ENCODE measurements at places on chromosomes 6 and 20.

DNA sequence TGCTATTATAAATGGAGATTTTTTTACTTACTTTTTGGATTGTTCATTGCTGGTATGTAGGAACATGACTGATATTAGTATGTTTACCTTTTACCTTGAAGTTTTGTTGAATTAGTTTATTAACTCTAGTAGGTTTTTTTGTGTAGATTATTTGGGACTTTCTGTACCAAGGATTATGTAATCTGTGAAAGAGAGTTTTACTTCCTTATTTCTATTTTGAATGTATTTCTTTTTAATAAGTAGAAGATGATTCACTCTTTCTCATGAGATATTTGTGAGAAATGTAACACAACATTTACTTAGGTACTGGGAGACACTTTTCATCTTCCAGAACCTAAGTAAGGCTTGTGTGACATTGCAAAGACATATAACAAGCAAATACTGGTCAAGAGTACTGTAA, 473.9 kb upstream of the HS3ST5 start:
- DNase-seq = no peak

- DNase-seq = no peak
Observed at GRCh38 chr6:38113825-38114576, 294.5 kb downstream of the ZFAND3 start.

GRCh38 chr6:15081447-15081846, 164.4 kb upstream of the JARID2 start:
- DNase-seq = no peak

DNA sequence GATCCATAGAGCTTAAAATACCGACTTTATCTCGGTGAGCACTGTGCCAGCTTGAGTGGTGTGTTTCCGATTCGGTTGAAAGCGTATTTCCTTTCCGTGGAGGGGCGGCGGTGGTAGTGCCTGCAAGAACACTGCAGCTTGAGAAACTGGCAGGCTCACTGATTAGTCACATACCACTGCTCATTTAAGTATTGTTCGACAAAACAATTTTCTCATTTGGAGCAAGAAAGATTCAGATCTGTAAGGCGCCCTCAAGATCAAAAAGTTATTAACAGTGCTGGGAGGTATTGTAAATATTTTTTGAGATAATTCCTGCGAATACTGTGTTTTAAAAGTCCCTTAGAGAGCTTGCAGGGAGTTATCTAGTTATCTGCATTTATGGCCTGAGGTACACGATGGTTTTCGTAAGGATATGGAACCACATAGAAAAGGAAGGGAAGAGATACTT, 1.3 kb downstream of the MAPK14 start:
- peak; percentile 66 for DNase-seq

- peak; percentile 13 for DNase-seq
Observed at GRCh38 chr6:137949686-137950390, 82.8 kb downstream of the TNFAIP3 start.

- no peak for DNase-seq
Observed at GRCh38 chr6:4512051-4512471, 264.1 kb upstream of the CDYL start.

GRCh38 chr6:94478133-94479005, 1059.0 kb upstream of the EPHA7 start:
- no peak for DNase-seq

DNA sequence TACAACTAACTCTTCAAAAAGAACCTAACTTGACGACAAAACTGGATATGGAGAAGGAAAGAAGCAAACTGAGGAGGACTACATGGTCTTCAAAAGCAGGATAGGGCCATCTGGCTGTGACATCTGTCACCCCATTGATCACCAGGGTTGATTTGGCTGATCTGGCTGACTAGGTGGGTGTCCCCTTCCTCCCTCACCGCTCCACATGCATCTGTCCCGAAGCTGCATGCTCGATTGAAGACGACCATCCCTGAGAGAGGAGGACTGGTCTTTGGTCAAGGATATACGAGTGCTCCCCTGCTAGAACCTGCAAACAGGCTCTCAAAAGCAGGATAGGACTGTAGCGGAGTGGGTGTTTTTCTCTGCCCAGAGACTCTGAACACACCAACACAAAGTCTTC, 21.7 kb downstream of the CPNE1 start:
- DNase-seq = no peak

DNA sequence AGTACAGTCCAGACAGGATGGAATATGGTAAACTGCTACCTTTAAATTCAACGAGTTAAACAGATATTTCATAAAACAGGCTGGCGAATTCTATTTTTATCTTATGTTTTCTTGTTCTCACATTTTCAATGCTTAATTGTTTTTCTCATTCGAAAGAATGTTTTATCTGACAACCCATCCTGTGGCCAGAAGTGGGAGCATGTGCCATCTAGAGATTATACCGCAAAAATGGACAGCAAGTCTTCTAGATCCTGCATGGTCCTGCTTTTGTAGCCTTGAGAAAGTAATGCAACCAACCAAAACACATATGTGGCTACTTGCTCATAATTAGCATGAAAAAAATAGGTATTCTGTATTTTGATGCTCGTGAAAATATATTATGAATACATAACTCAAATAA, 30.7 kb downstream of the TUBB2B start:
- DNase-seq = no peak

DNA sequence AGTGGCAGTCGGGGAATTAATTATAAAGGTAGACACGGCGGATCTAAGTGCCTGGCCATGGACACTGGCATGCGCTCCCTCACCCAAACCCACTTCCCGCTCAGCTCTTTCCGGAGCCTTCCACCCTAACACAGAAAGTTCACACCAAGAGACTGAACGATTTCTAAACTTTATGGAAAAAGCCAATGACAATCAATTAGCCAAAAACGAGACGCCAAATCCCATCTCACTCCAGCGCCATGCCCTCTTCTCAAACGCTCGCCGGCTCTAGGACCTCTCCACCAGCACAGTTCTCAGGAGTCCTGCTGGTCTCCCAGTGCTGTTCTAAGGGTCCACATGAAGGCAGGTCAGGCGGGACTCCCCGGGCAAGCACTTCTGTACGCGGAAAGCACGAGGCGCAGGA, 641 bp downstream of the SF3B5 start:
- DNase-seq = no peak

DNA sequence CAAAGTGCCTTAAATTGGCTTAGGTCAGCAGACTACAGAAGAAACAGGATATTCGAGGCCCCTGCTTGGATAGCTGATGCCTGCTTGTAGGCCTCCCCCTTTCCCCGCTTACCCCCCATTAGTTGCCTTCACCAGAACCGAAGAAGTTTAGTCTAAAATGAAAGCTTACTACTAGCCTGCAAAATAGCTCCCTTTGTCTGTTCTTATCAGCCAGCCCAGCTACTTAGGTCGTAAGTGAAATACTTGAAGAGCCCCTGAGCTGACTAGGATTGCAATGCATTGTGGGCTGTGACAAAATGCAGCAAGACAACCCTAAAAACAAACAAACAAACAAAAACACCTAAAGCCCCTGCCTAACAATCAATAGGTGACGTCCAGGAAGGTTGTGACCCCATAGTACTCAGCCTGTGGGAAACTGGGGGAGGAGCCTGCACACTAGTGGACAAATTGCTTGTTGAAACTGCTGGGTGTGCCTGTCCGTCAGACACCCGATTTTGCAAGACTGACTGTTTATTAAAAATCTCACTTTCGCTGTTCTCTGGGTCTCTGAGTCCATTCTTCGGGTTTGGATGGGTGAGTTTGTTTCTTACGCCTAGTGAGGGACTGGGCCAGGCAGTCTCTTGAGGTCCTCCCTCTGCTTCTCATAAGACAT, 105.0 kb upstream of the DUSP22 start:
- DNase-seq = no peak

DNA sequence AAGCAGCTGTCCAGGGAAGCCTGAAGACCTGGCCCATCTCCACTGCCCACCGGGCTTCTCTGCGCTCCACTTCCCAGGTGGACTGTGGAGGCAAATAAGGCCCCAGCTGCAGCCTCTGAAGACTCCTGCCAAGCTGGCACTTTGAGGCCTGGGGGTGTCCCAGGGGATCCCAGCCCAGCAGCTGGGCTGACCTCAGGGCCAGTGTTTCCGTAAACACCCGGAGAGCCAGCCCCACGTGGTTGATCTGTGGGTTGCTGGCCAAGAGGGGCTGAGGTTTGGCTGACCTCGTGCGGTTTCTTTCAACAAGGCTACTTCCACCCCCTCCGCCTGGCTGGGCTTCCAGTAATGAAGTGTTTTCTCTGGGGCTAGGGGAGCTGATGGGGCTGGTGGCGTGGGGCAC, 12.4 kb upstream of the CCN5 start:
- DNase-seq = no peak

DNA sequence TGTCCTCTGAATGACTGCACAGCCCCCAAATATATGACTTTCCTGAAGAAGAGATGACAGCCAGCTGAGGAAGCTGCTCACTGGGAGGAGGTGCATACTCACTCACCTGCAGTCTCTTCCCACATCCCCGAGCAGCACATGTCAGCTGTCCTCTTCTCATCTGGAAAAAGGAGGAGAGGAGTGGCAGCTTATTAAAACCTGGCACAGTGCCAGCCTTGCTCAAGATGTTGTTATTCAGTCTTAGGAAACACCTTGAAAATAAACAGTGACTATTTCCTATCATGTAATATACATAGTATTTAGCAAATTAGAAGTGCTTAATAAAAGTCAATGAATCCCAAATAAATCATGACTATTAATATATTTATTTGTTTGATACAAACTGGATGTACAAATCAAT, 232.9 kb downstream of the EPM2A start:
- DNase-seq = no peak

GRCh38 chr6:34476447-34476846, 10.6 kb downstream of the PACSIN1 start:
- DNase-seq = no peak

GRCh38 chr6:29739882-29740261, 16.6 kb downstream of the HLA-F start:
- DNase-seq = no peak

GRCh38 chr6:27601668-27602254, 128.9 kb upstream of the ZNF184 start:
- DNase-seq = no peak

DNA sequence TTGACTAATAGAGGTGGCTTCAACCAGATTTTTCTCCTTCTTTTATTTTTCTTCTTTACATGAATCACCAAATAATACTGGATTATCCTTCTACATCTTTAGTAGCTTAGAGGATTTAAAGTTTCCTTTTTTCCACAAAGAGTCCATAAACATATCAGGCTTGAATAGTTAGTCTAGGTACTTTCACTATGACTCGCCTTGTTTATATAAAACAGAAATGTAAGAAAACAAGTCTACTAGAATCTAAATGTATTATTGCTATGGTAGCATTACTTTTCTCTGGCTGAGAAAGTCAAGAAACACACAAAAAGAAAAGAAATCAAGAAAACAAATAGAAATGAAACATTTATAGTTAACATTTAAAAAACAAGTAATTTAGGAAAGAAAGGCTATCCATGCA, 215.2 kb downstream of the PTPRK start:
- no peak for DNase-seq

- no peak for DNase-seq
Observed at GRCh38 chr20:50294164-50295088, 103.8 kb downstream of the CEBPB start.

DNA sequence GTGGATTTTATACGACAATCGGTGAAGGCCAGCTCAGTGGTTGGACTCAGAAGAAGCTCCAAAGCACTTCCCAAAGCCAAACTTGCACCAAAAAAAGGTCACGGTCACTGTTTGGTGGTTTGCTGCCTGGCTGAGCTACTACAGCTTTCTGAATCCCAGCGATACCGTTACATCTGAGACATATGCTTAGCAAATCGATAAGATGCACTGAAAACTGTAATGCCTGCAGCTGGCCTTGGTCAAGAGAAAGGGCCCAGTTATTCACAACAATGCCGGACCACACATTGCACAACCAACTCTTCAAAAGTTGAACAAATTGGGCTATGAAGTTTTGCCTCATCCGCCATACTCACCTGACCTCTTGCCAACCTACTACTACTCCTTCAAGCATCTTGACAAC, 70.2 kb downstream of the FILIP1 start:
- DNase-seq = no peak

- no peak for DNase-seq
Observed at GRCh38 chr6:52020945-52021570, 66.4 kb downstream of the PKHD1 start.

- no peak for DNase-seq
Observed at GRCh38 chr20:32917191-32917950, 58.6 kb downstream of the EFCAB8 start.

GRCh38 chr6:30721198-30722024, 1.3 kb downstream of the TUBB start:
- DNase-seq = peak; percentile 92

DNA sequence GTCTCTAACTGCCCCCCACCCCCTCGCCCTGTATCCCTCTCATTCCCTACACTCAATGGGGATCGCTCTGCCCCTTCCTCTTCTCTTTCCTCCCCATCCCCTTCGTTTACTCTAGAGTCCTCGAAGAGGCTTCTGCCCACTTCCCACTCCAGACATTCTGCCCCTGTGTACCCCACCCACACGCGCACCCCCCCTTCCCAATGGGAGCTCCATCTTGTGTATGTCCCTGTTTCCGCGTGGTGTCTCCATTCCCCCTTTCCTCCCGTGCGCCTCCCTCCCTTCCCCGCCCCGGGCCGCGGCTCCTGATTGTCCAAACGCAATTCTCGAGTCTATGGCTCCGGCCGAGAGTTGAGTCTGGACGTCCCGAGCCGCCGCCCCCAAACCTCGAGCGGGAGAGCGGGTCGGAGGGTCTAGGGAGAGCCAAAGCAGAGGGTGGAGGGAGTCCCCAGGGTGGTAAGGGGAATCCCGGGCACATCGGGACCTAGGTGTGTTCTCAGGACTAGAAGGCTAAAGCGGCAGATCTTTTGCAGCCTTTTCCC, 679 bp upstream of the RING1 start:
- peak; percentile 46 for DNase-seq

- DNase-seq = no peak
Observed at GRCh38 chr6:80464901-80465300, 358.4 kb downstream of the BCKDHB start.

- DNase-seq = no peak
Observed at GRCh38 chr6:5814901-5815300, 191.8 kb downstream of the NRN1 start.

- DNase-seq = no peak
Observed at GRCh38 chr20:41531518-41532275, 86.5 kb downstream of the CHD6 start.

DNA sequence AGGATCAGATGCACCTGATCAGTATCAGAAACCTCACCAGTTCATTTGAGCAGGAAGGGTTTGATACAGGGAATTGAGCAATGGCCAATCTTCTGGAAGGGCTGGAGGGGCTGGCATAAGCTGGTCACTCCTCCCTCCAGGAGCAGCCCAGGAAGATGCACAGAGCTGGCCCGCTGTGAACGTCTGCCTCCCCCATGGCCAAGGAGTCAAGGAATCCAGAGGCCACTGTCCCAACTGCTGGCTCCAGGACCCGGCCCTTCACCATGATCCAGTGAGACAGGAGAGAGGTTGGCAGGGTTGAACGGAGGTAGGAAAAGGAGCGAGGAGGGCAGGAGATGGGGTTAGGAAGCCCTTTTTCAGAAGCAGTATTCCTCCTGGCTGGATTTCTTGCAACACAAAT, 113.9 kb upstream of the CST7 start:
- no peak for DNase-seq

GRCh38 chr6:166050559-166050958, 117.1 kb downstream of the TBXT start:
- no peak for DNase-seq

- DNase-seq = no peak
Observed at GRCh38 chr6:37946057-37946456, 126.5 kb downstream of the ZFAND3 start.

GRCh38 chr6:28673787-28674671, 148.3 kb downstream of the GPX5 start:
- no peak for DNase-seq

- DNase-seq = no peak
Observed at GRCh38 chr6:148530976-148531375, 188.3 kb downstream of the SASH1 start.

- DNase-seq = no peak
Observed at GRCh38 chr6:16267428-16268263, 29.3 kb downstream of the GMPR start.

All from stimulated activated naive CD4-positive, alpha-beta T cell (primary cell).